Fibroblast of villous mesenchyme (primary cell): ENCODE measurements at places on chromosomes 1 and 21.

DNA sequence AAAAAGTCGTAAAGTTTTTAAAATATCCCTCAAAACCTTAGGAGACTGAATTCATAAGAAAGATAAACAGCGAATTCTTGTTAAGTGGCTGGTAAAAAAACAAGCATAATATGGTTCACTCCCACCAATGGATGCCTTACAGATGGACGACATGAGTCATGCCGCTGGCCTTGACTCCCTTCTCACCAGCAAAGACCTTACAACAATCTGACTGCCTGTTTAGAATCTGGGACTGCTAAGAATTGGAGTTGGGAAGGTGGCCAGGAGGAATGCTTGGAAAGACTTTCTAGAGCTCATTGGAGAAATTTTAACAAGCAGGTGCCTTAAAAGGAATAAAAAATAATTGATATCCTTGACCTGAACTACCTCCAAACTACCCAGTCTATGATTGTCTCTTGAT lies 206.9 kb upstream of the FMN2 start:
- DNase-seq, result peak; percentile 30

- DNase-seq, result peak; percentile 90
These were observed 154.0 kb downstream of the TGFB2 start for GRCh38 chr1:218499011-218499691.

DNA sequence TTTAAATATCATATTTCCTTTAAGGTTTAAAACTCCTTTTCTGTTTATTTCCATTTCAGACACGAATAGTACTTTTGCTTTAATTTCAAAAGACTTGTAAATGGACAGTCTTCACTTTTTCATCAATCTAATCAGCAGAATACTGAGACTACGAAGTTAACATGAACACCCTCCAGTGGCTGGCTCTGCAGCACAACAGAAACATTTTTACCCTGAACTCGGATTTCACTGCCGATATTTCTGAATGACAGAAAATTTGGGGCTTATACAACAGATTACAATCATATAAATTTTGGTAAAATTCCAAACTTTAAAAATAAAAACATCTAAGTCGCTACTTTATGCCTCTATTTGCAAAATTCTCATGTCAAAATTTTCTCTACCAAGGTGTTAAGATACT lies 86.2 kb downstream of the AKT3 start:
- no peak for DNase-seq

- DNase-seq, result no peak
These were observed 8.7 kb downstream of the PARK7 start for GRCh38 chr1:7970246-7970645.

DNA sequence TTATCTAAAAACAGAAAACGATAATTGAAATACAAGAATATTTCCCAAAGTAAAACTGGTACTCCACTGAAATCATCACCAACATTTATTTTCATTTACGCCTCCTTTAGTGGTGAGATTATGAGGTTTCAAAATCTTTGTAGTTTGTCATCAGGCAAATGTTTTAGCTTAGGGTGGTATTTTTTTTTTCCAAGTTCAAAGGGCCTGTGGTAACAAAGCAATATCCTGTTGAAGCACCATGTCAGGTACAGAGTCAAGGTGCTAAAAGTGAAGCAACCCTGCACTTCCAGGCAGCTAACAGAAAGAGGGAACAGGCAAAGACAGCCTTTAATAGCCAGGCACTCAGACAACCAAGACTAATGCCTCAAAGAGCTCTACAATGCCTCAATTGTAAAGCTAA lies 89.2 kb downstream of the JAK1 start:
- no peak for DNase-seq

GRCh38 chr1:9591669-9592509 lies 3.2 kb downstream of the TMEM201 start:
- DNase-seq, result no peak

- no peak for DNase-seq
These were observed 85.7 kb upstream of the COL11A1 start for GRCh38 chr1:103194060-103194459.

- DNase-seq, result no peak
These were observed 25.6 kb downstream of the TOMM20 start for GRCh38 chr1:235102993-235103411.

- no peak for DNase-seq
These were observed 3.8 kb upstream of the LCE3A start for GRCh38 chr1:152626744-152627143.

DNA sequence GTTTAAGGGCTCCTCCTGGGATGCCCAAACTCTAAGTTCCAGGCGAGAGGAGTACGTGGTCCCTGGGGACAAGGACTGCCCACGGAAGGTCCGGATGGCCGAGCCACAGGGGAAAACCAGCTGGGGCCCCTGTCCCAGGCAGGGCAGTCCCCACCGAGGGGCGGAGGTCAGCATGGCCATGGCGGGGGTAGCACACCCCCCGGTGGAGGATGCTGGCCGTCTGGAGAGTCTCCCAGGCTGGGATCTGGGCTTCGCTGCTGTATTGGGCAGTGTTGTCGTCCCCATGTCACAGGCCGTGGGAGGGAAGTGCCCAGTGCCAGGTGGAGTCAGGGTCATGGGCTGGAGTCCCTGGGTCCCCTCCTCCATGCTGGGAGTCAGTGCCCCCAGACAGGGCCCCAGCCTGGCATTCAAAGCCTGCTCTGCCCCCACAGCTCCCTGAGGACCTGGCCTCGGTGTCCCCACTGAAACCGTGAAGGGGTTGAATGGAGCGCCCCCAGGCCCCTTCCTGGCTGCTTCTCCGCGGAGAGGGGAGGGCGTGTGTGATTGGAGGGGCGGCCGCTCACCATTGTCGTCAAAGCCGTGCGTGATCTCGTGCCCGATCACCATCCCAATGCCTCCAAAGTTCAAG lies 6.8 kb downstream of the PRXL2B start:
- DNase-seq, result no peak

GRCh38 chr1:180929389-180929788 lies 16.7 kb downstream of the KIAA1614 start:
- no peak for DNase-seq

- no peak for DNase-seq
These were observed 1.8 kb upstream of the CTPS1 start for GRCh38 chr1:40977716-40978115.

DNA sequence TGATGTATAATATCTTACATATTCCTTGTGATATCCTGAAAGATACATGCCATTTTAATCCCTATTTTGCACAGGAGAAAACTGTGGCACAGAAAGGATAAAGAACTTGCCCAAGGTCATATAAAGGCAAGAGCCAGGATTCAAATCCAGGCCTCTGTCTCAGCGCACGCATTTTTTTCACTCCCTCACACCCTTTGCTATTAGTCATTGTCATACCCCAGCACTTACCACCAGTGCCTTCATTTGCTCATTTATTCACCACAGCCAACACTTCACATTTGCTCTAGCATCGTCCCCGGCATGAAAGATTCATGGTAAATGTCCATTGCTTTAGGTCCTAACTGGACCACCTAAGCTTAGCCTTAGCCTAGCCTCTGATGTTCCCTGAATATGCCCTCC lies 14.2 kb downstream of the ALX3 start:
- DNase-seq, result no peak

DNA sequence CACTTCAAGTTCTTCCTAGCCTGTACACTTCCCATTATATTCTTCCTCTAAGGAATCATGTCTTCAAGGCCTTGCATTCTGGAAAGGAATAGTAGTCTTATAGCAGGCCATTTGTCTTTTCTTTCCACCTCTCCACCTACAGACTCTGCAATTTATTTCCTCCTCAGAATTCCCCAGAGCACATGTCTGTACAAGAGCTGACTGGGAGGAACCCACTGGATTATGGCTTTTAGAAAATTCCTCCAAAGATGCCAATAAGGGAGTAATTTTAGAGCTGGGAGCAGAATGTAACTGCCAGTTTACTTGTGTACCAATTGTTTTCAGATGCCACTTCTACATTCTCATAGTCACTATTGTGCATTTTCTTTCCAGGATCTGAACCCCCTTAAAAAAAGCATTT lies 3.4 kb upstream of the PSMG1 start:
- no peak for DNase-seq

DNA sequence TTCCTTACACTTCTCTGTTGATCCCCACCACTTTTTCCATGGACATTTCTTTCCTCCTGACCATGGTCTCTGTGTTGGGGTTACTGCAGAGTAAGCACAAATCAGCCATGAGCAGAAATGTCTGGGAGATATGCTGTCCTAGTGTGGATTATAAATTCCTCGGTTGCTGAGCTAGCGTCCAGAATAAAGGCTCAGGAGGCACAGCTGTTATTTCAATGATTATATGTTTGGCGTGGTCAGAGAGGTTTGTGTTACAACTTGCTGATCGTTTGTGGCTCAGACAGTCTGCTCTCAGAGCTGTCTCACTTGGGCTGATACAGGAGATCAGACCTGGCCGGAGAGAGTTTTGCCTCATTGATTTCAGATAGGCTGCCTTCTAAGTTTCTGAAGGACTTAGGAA lies 37.5 kb upstream of the LAMC2 start:
- DNase-seq, result peak; percentile 62

DNA sequence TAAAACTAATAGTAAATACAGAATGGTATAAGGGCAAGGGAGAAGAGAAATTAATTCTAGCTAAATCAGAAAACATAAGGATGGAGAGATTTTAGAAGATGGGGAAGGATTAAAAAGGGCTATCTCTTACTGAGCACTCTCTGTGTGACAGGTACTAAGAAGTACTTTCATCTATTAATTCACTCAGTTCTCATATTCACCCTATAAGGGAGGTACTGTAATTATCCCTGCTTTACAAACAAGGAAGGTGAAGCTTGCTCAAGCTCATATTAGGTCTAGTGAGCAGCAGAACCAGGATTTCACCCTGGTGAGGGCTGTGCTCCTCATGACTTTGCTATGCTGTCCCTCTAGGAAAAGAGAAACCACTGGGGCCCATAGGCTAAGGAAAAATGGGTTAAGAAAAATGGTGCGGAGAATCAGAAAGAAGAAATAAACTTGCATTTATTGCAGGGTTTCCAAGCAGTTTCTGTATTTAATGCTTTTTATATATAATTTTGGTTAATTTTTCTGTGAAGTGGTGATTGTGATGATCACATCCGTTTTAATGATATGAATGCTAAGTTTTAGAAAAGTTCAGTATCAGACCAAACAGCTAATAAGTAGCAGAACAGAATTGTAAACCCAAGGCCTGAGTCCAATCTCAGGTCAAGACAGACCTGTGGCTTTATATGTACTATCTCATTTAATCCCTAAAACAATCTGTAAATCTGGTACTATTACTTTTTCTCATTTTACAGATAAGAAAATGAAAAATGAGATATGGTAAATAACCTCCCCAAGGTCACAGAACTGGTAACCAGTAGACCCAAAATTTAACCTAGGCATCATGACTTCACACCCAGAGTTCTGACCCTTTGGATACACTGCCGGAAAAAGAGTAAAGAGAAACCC lies 1.7 kb downstream of the PCNX2 start:
- DNase-seq, result no peak

DNA sequence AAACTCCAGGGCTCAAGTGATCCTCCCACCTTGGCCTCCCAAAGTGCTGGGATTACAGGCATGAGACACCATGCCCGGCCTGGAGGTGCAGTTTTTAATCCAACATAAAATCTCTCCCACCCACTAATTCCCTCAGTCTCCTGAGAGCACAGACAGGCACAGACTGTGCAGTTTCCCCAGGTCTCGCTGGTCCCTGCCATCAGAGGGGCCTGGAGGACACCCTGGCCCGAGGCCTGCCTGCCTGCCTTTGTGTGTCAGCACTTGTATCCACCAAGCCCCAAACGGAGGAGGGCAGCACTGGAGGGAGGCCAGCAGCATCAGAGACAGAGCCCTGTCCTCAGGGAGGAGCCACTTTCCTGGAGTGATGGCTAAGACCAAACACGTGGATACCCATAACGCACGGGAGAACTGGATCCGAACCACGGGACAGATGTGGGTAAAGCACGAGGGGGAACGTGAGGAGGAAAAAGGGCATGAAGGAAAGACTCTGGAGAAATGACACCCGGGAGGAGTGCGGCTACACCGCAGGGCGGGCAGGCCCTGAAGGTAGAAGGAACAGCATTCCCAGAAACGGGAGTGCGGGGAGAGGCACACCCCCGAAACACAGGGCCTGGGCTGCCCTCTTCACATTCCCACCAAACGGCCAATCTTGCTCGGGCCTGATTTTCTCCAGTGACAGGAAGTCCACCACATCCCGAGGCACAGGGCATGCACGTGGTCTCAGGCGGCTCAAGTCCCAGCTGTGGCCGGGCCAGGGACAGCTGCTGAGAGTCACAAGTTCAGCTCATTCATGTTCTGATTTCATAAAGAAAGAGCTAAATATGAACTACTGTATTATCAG lies 29.7 kb downstream of the NPHP4 start:
- DNase-seq, result no peak

- peak; percentile 59 for DNase-seq
These were observed 1.0 kb downstream of the EGLN1 start for GRCh38 chr1:231420959-231421545.

- DNase-seq, result no peak
These were observed 1.2 kb upstream of the PTTG1IP start for GRCh38 chr21:44874497-44875315.

DNA sequence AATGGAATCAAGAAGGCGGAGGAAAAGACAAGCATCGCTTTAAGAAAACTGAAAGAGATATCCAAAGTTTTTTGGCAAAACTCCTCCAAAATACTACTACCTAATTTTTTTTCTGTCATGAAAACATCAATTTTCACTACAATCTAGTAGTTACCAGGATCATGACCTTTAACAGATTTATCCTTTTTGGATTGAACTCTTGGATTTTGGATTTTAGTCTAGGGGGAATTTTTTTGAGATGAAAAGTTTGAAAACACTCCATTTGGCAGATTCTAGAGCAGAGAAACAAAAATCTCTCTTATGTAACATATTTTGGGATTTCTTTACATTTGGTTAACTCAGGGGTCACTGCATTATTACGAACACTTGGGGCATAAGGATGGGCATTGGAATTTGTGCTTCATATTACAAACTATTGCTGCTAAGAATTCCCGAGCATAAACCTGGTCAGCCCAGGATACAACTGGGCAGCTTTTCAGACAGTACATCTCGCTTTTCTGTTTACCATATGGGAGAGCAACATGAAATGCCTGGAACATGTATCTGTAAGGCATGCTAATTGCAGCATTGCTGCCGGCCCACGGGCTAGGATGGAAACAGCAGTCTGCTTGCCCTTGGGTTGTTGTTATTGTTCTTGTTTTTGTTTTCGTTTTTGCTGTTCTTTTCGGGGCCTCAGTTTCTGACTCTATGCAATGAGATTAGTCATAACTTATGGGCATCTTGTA lies 264.3 kb downstream of the RHOU start:
- DNase-seq, result no peak

DNA sequence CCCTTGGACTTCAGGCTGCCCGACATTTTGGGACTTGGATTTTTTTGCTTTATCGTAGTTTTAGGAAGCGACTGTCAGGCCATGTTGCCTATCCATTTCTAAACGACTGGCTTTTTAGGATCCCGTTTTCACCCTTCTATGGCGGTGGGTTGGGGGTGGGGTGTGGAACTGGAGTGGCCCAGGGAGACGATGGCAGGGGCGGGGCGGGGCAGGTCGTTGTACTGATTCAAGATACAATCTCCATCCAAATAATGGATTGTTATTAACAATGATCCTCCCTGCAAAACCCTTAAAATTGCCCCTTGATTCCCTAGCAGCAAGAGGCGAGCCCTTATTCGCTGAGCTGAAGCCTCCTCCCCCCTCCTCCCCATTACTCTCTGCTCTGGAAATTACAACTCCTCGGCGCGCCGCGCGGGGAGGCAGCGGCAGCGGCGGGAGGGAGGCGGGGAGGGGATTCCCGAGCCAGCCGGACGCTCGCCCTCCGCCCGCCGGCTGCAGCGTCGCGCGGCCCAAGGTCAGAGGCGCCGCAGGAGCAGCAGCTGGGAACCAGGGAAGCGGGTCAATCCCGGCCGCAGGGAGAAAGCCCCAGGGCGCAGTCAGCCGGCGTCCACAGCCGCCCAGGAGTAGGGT lies at the start of gene TRIM67:
TSS of gene TRIM67 (plus strand) at position 392 of the 630 bp plus-strand sequence. CDS start 912 bp downstream, outside the sequence.
- no peak for DNase-seq

GRCh38 chr1:161267321-161267720 lies 8.8 kb downstream of the PCP4L1 start:
- no peak for DNase-seq
